Erythroblast (primary cell): ENCODE measurements at places on chromosomes 12 and 14.

DNA sequence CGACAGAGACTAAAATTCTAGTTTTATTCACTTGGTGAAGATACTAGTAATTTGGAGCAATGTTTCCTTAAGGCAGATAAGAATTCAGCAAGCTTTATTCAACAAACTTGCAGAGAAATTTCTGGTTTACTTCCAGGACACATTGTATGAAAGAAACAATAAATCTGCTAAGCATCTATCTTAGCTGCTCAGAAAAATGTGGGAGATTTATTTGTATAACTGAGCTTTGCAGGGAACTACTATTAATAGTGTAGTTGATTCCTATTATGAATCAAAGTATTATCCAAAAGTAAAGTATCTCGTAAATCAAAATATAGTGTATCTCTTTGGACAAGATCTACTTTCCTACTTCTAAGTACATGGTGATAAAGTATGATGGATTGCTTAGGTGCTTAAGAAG, 239.4 kb upstream of the TMTC1 start:
- DNase-seq, result no peak

DNA sequence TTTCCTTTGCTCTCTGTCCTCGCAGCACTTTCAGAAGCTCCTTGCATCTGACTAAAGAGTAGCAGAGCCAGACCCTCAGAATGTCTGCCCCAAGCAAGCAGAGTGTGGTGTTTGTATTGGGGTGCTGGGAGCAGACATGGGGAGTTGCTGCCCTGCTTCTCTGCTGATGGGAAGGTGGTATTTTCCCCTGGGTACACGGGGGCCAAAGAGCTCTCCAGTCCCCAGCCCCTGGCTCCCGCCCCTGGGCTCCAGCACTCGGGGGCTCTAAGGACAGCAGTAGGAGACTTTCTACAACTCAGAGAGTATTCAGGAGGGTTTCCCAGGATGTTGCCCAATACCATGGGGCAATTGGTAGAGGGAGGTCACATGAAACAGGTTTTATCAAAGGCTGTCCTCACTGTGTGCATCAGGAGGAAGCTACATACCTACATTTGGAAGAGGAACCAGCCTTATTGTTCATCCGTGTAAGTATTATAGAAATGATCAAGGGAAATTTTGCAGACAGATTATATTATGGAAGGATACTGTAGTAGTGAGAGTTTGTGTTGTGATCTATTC, 50.3 kb downstream of the DAD1 start:
- DNase-seq, result no peak

DNA sequence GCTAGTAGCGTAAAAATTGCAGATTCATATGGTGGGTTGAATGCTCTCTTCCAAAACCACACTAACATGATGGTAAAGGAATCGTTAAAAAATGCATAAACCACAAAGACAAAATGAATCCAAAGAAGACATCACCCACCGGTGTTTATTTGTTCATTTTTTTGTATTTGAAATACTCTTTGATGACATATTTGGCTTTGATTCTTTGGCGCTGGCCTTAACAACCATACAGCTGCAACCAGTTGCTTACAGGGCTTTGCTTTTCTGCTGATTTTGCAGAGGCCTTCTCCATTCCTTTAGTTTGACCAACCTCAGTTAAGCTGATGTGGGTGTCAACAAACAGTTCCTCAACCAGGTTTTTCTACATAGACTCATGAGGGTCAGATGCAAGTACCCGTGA, 103.5 kb downstream of the CACNA1C start:
- DNase-seq, result no peak

GRCh38 chr12:122979001-122979907, 1.2 kb upstream of the ARL6IP4 start:
- DNase-seq, result no peak

GRCh38 chr14:52442166-52442565, 110.1 kb downstream of the TXNDC16 start:
- DNase-seq, result no peak

DNA sequence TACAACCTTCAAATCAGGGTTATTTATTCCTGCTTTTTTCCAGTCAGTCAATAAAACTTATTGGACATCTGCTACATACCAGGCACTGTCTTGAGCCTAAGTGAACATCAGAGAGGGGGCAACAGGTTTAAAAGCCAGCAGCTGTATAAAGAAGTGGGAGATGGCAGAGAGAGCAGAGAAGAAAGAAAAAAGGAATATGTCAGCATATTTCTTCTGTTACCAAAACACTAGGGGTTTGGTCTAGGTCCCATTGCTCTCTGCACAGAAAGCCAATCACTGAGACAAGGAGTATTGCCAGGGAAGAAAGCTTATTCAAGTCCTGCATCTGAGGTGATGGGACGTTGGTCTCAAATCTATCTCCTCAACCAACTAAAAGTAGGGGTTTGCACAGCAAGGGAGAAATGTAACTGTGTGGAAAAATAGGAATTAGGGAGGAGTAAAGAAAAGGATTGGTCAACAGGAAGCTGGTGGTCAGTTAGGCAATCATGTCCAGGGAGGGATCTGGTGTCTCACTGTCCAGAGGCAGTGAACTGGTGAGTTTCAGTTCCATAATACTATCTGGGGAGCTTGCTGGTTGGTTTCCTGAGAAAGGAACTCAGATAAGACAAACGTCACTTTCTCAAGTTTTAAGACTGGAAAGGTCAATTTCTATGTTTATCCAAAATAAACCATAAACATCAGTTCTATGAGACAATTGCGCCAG, 107.5 kb downstream of the PHLDA1 start:
- DNase-seq, result no peak
